SK-N-SH (cell line): ENCODE measurements at places on chromosomes 16 and 17. TPM values are rescaled to one million over a fixed set of nuclear protein-coding genes. Genes with fewer than 3 reads are reported as not detected.

DNA sequence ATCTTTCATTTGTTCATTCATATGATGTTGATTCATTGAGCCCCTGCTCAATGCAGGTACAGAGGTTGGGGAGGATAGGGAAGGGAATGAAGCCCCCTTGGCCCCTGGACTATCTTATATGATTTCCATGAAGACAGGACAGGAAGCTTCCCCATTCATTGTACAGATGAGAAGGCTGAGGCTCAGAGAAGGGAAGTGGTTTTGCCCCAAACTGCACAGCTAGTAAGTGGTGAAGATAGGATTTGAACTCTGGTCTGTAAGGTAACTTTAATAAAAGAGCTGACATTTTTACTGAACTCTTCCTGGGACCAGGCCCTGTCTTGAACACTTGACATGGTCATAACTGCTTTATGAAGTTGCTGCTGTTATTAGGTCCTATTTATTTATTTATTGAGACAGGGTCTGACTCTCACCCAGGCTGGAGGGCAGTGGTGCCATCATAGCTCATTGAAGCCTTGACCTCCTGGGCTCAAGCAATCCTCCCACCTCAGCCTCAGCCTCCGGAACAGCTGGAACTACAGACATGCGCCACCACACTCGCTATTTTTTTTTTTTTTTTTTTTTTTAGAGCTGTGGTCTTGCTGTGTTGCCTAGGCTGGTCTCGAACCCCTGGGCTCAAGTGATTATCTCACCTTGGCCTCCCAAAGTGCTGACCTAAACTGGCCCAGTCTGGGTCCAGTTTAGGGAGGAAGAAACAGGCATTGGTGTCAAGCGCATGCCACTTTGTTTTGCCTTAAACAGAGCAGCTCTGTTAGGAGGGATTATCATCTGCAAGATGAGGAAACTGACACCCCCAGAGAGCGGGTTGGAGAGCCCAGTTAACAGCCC lies 5.0 kb downstream of the CTF1 start:
- DNase-seq, result no peak

- no peak for DNase-seq
Measured at GRCh38 chr16:81806696-81807095, 27.6 kb downstream of the PLCG2 start.

- DNase-seq, result no peak
Measured at GRCh38 chr16:17939723-17940122, 396.8 kb downstream of the NPIPA8 start.

GRCh38 chr16:66717112-66717675 lies 20.7 kb upstream of the CMTM4 start:
- DNase-seq, result peak; percentile 69

DNA sequence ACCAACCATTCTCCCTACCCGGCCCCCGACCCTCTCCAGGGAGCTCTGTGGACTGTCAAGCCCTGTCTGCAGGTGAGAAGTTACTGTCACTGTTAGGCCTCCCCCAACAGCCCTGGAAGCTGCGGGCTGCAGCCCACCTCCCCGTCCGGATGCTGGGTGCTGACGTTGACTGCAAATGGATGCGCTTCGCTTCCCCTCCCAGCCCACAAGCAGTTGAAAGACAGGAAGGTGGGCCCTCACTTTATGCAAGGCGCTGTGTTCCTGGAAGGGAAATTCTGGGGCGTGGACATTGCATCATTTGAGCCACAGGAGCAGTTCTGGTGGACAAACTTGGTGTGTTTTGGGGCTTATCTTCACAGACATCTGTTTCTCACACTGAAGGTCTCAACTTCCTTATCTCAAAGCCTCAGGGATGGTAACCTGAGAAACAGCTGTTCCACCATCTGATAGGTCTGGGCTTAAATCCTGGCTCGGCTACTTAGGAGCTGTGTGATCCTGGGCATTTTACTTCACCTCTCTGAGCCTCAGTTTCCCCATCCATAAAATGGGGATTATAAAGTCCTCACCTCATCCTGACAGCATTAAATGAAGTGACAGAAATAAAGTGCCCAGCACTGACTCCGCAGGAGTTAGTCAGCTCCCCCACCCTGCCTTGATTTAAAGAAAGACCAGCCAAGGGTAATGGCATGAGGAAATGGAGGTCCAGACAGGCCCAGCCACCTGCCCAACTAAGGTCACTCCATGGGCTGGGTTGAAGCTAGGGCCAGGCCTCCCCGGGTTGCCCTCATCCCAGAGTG lies 4.6 kb upstream of the DRC7 start:
- no peak for DNase-seq

DNA sequence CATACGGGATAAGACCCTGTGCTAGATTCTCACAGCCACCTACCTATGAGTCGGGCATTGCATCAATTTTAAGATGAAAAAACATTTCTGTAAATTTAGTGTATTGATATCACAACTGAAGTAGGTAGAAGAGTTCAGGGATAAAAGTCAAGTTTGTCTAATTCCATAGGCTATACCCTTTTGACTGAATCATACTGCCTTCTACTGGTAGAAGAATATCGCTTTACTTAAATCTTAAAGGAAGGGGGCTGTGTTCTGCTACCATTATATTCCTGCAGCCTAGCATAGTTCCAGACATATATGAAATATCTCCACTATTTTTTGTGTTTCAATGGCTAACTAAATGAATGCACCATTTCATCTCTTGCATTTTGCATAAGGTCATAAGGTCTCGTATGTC lies 1128.6 kb downstream of the CDH8 start:
- no peak for DNase-seq

DNA sequence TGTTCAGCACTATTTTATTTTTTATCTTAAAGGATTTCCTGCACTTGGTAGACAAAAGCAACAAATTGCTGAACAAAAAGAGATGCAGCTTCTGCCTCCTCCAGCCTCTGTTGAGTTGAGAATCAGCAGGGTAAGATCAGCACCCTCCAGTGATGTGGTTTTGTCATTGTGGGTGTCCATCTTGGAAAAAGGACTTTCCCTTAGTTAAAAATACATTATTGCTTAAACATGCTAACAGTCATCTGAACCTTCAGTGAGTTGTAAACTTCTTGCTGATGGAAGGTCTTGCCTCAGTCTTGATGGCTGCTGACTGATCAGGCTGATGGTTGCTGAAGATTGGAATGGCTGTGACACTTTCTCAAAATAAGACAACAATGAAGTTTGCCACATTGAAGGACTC lies 101.2 kb downstream of the PHKB start:
- DNase-seq, result no peak

- no peak for DNase-seq
Measured at GRCh38 chr16:4117250-4117578, 972 bp upstream of the ADCY9 start.

GRCh38 chr16:24674877-24675276 lies 54.6 kb upstream of the TNRC6A start:
- no peak for DNase-seq

DNA sequence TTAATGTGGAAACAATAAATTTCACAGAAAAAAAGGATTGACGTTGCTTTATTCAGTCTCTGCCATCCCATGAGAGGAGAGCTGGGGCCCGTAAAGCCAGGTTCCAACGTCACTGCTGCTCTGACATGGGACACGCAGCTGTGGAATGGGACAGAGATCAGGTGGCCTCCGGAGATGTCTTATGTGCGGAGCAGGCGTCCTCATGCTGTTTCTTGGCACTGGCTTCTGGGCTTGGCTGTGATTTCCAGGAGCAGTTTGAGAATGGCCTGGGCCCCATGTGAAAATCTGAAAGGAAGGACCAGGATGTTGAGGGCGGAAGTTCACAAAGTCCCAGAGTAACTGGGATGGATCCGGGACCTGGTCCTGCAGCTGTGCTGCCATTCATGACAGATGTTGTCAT lies 32.4 kb downstream of the NDEL1 start:
- DNase-seq, result no peak

GRCh38 chr17:73743518-73744201 lies 99.4 kb upstream of the SDK2 start:
- no peak for DNase-seq

DNA sequence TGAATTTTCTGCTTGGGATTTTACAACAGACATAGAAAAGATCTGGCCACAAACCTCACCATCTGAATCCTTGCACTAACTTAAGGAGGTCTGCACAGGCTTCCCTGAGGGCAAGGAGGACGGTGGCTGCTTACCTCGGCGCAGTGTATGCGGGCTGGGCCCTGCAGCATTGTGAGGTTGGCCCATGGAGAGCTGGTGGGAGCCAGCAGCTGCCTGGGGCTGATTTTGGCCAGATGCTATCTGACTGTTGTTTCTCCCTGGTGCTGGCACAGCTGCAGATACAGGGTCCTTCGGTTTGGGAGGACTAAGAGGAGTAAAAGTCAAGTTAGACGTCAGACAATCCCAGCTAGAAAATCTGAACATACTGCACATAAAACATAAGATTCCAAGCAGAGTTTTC lies 79.8 kb downstream of the ARHGAP17 start:
- no peak for DNase-seq

- no peak for DNase-seq
Measured at GRCh38 chr17:954431-955164, 25.0 kb downstream of the NXN start.

DNA sequence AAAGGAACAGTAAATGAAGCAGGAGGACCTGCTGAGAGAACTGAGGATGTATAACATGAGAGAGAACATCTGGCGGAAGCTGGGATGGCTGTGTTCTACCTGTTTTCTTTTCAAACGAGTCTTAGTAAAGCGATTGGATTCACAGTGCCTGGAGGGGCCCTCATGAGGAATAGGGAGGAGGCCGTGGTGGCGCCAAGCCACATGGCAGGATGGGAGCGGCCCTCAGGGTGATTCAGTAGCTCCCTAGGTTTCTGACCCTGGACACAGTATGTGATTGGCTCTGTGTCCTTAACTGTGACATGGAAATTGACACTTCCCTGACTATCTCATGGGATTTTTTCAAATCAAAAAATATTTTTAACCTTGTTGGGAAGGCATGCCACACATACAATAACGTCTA lies 32.1 kb downstream of the USP43 start:
- DNase-seq, result no peak

DNA sequence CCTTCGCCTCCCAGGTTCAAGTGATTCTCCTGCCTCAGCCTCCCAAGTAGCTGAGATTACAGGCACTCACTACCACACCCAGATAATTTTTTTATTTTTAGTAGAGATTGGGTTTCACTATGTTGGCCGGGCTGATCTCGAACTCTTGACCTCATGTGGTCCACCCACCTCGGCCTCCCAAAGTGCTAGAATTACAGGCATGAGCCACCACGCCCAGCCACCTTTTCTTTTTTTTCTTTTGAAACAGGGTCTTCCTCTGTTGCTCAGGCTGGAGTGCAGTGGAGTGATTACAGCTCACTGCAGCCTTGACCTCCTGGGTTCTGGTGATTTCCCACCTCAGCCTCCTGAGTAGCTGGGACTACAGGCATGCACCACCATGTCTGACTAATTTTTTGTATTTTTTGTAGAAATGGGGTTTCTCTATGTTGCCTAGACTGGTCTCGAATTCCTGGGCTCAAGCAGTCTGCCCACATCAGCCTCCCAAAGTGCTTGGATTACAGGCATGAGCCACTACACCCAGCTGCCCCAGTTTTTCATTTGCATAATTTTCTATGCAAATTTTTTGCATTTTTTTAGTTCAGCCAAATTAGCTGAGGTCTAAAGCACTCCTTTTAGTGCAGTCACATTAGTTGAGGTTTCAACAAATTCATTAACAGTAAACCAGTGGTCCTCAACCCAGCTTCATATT lies 11.3 kb downstream of the WWP2 start:
- no peak for DNase-seq

GRCh38 chr16:24124291-24124690 lies 131.8 kb upstream of the CACNG3 start:
- DNase-seq, result no peak

DNA sequence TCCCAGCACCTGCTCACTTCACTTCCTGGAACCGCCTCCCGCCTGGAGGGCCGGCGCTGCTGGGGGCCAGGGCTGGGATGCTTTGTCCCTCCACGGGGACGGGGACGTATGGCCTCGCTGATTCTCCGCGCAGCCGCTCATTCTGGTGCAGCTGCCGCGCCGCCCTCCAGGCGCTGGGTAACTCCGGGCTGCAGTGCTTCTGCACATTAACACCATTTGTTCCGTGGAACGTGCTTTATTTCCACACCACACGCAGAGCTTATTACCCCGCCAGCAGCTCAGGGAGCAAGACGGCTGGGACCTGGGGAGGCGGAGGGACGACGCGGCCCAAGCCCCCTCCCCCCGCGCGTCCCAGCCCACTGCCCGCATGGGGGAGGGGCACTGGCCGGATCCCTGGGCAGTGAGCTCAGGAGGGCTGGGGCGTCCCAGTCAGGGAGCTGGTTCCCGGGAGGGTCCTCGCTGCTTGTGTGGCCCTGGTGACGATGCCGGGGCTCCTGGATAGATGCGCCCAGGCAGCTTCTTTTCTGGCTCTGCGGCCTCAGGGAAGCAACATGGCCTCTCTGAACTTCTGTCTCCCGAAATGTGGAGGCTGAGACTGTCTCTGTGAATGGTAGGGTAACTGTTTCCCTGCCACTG lies 45.4 kb upstream of the ACSF3 start:
- DNase-seq, result no peak

- no peak for DNase-seq
Measured at GRCh38 chr17:43219746-43220380, 8.2 kb downstream of the TMEM106A start.

DNA sequence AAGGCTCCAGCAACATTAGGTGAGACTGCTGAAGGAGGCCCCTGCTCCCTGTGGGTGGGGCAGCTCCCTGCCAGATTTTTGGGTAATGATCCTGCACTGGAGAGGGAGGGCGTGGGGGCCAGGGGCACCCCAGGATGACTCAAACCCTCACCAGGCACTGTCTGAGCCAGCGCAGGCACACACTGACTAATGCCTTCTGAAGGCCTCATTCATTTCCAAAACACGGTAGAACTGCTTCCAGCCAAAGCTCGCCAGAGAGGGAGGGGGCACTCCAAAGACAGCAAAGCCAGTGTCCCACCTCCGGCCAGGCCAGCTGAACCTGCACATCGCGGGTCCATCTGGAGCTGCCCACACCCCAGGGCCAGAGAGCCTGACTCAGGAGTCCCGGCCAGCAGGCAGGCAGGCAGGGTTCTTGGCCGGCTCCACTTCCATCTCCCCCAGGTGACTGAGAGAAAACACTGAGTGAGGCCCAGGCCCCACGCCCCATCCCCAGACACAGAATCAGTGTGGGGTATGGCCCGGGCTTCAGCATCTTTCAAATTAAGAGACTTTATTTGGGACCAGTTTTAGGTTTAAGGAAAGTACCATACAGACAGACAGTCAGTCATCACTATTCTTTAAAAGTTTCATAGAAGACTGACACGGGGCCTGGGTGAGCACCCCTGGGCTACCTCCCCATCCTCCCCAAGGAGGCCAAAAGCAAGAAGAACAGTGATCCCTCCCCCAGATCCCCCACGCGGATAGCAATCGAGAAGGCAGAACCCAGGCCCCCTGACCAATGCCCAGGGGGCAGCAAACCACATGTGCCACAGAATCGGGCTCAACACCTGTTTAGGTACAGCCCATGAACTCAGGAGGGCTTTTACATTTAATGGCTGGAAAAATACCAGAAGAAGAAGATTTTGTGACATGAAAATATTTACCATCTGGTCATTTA lies 2.3 kb downstream of the PIEZO1 start:
- DNase-seq, result no peak

Gene SLFN14
- polyA plus RNA-seq, result not detected in 2 replicates

Gene ABCC3
- polyA plus RNA-seq, result 185 and 209 TPM in 2 replicates

Gene TSPAN10
- 4.7 and 6.0 TPM in 2 replicates for polyA plus RNA-seq

Gene IRX3
- 4.1 and 7.1 TPM in 2 replicates for polyA plus RNA-seq

Gene TEX14
- polyA plus RNA-seq, result 0.02 TPM in 1 of 2 replicates, not detected in the other

Gene SPATA32
- polyA plus RNA-seq, result 0.08 TPM in 1 of 2 replicates, not detected in the other

Gene INCA1
- 1.2 and 1.3 TPM in 2 replicates for polyA plus RNA-seq
